Left lobe of liver (tissue), 2 donors: ENCODE measurements at places on chromosomes 5 and 9. TPM values are rescaled to one million over a fixed set of nuclear protein-coding genes. Genes with fewer than 3 reads are reported as not detected.
A peak's percentile ranks its signal among the peaks of the same experiment; 100 is the strongest.

AK6 gene
- total RNA-seq: 18.8 TPM

MAP1B gene
- total RNA-seq: 3.4 TPM

TAF11L10 gene
- total RNA-seq: not detected

TAF1L gene
- total RNA-seq: not detected

KCNIP1 gene
- not detected for total RNA-seq

RASEF gene
- 2.4 TPM for total RNA-seq

CTSV gene
- 0.15 TPM for total RNA-seq

PCDH12 gene
- total RNA-seq: 3.0 TPM

TCF7 gene
- total RNA-seq: 3.1 TPM

SLC36A2 gene
- not detected for total RNA-seq

TNFSF8 gene
- total RNA-seq: 0.33 TPM

GRCh38 chr5:55307383-55308253, at the start of the genes DHX29 and MTREX:
DHX29 (minus strand) TSS chr5:55307694; CDS start chr5:55307573, 121 bp downstream.
MTREX (plus strand) TSS chr5:55307989; CDS start chr5:55308014, 25 bp downstream.
- peak; percentile 94 for DNase-seq

GRCh38 chr5:14942212-14942611, 70.6 kb upstream of the ANKH start:
- DNase-seq: no peak

GRCh38 chr9:120733190-120733589, 18.9 kb upstream of the MEGF9 start:
- DNase-seq: peak; percentile 94

- peak; percentile 90 for DNase-seq
These were observed 24.9 kb downstream of the TRPM3 start for GRCh38 chr9:71096421-71097108.

GRCh38 chr5:14342306-14342705, 199.2 kb downstream of the TRIO start:
- DNase-seq: no peak

GRCh38 chr5:117667105-117667504, 1092.5 kb upstream of the SEMA6A start:
- no peak for DNase-seq

DNA sequence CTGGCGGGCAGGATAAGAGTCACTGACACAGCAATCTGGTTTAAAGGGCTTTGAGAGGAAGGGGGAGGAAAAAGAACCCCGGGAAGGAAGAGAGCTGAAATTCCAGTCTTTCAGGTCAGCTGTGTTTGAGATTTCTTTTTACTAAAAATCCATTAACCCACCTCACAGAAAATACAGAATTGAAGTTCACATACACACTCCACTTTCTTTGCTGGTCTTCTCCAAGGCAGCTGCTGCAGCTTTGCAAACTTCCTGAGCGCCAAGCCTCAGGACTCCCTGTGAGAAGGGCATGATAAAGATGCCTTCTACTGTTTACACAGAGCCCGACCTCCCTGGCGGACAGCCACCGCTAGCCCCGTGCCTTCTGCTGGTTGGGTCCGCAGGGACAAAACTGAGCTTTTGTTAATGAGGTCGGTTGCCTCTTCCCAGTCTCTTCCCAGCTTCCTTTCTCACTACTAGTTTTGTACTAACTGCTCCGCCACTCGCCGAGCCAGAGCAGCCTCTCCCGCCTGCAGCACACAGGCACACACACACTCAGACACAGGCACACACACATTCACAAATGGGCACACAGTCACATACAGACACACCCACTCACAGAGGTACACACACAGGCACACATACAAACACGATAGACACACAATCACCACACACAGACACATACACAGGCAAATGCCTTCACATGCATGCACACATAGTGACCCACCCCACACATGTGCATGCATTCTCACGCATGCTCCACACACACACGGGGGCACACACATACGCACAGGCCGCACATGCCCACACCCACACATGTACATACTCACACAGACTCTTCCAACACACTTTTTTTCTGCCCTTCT, at the start of gene FREM1:
FREM1 (minus strand) TSS at position 468 of the 845 bp plus-strand sequence. CDS start 41,451 bp downstream, outside the sequence.
- DNase-seq: no peak

DNA sequence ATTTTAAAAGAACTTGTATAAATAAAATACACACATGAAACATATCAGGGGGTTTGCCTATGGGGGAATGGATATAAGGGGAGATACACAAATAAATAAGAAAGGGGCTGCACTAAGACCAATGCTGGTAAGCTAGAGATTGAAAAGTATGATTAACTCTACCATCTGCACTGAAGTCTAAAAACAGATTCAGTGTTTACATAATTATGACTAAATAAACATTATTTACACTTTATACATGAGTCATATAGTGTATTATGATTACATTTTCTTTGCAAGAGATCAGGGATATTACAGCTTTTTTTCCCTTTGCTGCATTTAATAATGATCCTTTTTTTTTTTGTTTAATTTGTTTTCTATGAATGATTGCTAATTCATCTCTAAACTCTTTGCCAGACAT, 367.9 kb downstream of the TMEM38B start:
- no peak for DNase-seq

DNA sequence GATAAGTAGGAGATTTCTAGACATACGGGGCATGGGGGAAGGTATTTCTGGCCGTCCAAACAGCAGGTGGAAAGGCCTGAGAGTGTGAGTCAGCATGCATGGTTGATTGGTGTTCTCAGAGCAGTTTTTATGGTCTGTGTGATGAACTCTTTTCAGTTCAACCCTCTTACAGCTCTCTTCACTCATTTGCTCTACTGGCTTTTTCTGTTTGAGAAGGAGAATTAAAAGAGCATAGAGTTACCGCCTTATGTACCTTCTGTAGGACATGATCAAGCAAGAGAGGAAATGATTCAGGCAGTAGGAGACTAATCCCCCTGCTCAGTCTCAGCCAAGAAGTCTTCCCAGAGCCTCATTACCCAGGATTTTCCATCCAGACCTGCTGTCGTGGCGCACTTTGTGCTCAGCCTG, 92.4 kb downstream of the PRDM6 start:
- no peak for DNase-seq

- DNase-seq: no peak
These were observed 134.2 kb upstream of the EDIL3 start for GRCh38 chr5:84518862-84519261.

GRCh38 chr5:140054086-140054689, 11.1 kb upstream of the NRG2 start:
- DNase-seq: no peak

GRCh38 chr9:79975621-79976256, 404.0 kb downstream of the TLE4 start:
- DNase-seq: no peak

GRCh38 chr5:76617675-76618074, 5.5 kb downstream of the F2RL2 start:
- DNase-seq: no peak

GRCh38 chr9:131043087-131043486, 34.1 kb downstream of the LAMC3 start:
- no peak for DNase-seq

DNA sequence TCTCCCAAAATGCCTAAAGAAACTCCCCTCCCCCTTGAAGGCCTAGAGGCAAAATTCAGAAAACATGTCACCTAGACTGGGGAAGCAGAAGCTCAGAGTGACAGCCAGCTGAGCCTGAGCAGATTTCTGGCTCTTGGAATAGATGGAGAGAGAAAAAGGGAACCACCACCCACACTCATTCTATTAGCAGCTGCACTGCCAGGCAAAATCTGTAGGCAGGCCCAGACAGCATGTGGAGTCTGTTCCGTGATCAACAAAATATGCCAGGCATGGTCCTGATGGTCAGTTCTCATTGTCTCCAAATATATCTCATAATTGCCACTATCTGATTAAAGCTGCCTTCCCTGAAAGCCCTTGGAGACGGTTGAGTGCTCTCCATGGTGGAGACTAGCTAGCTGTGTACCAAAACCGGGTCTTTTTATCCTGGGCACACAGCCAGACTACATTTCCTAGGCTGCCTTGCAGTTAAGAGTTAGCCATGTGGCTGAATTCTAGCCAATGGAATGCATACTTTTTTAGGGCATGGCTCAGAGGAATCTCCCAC, 131.7 kb upstream of the GPR151 start:
- DNase-seq: no peak

DNA sequence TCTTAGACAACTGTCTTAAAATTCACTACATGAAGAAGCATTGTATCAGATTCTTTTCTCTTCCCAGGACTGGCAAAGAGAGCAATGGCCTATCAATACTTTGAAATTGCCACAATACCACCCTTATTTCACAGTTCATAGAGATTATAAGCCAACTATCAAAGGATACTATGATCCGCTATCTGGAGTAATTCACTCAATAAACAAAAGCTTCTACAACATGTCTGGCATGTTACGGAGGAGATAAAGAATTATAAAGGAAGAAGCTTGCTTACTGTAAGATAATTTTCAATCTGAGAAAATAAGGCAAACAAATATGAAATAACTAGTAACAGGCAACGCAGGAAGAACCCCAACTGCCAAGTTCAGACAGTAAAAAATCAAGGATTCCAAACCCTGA, 114.8 kb downstream of the GNAQ start:
- no peak for DNase-seq

DNA sequence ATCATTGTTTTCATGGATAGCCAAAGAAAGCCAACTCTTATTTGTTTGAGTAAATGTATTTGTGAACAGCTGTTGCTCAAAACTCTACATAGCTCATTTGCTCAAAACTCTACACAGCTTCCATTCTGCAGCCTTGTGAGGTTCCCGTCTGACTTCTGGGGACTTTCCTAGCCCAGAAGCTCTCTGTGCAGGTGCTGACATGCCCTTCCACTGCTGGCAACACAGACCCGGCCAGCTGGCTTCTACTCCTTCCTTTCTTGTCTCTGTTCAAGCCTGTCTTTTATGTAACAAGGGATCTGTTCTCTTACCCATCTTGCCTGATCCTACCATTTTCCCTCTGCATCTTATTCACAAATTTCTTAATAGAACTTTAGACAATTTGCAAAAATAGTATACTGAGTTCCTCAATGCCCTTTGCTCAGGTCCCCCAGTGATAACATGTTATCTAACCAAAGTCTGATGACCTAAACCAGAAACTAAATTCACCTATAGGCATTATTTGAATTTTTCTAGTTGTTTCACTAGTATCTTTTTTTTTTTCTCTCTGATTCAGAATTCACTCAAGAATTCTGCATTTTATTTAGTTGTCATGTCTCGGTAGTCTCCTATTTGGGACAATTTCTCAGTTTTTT, 556.5 kb upstream of the SEMA6A start:
- DNase-seq: no peak

DNA sequence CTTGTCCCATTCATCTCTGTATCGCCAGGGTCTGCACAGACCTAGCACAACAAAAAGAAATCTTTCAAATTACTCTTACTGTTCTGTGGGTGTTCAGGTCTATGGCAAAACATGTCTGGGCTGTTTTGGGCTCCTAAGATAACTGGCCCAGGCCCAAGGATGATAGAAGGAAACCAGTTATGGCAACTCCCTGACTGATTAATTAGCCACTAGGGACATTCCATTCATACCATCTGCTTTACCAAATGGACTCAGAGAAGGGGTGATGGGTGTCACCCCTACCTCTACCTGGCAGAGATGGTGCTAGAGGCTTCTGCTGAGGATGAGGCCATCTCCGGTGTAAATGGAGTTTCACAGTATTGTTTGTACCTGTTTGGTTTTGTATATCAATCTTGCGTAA, 1.9 kb downstream of the SLC31A2 start:
- DNase-seq: no peak

GRCh38 chr9:93906195-93906880, 48.8 kb downstream of the BARX1 start:
- DNase-seq: no peak

DNA sequence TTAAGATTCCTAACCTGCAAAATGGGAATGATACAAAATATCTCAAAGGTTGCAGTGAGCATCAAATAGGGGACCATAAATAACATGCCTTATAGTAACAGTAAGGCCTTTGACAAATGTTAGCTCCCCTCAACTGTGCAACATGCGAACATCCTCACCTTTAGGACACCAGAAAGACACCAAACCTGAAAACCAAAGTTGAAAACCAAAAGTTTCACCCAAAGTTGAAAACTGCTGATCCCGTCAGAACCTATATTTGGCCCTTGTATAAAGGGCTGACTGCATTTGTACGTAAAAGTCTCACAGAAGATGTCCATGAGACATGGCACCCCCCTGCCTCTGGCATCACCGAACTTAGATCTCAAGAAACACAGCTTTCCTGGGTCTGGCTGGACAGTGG, 12.1 kb downstream of the CDK5RAP2 start:
- DNase-seq: no peak

DNA sequence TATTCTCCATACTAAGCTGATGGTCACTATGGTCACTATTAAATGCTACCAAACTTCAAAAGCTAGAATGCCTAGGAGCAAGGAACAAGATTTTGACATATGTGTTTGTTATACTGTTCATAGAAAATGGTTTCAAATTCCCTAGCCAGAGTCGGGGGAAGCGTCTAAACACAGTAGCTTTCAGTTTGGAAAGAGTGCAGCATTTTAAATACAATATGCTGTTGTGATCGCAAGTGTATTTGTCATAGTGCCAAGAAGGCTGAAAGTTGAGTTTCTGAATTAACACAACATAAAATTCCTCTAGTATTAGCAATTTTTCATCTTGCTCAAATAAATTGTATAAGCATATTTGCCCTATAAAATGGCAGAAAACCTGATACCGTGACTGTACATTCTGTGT, 280.4 kb downstream of the ZNF608 start:
- DNase-seq: no peak

DNA sequence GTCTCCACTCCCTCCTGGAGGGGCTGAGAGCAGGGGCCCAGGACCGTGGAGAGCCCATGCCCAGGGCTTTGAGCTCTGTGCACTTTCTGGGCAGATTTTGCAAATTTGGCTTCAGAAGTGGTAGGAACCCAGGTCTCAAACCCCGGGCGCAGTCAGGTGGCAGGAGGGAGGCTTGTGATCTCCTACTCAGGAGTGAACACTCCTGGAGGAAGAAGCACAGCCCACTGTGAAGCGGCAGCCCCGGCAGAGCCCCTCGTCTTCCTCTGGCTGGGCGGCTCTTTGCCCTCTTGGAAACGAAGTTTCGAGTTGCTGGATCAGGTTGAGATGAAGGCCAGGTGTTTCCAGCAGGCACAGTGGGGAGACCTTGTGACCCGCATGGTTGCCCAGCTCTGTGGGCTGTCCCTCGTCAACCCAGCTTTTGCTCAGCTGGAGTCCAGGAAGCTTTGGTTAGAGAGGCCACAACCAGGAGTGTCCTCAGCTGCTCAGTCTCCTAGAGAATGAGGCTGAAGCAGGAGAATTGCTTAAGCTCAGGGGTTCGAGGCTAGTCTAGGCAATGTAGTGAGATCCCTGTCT, 48.5 kb downstream of the WNK2 start:
- DNase-seq: no peak
